ENCODE measurements at places on chromosomes 12 and 14.

- no peak for DNase-seq
These were observed 160.6 kb upstream of the SYT1 start for GRCh38 chr12:78703820-78704525.

DNA sequence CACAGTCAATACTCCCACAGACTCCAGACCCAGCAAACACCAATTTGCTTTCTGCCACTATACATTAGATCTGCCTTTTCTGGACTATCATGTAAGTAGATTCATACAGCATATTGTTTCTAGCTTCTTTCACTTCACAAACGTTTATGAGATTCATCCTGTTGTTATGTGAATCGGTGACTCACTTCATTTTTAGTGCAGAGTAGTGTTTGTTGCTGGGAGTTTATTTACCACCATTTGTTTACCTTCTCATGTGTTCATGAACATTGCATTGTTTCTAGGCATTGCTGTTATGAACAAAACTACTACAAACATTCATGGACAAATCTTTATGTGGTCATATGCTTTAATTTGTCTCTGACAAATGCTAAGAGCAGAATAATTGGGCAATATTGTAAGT, 807.8 kb upstream of the TMEM132C start:
- no peak for DNase-seq

GRCh38 chr14:87155856-87156488, 837.0 kb downstream of the GALC start:
- DNase-seq, result no peak

DNA sequence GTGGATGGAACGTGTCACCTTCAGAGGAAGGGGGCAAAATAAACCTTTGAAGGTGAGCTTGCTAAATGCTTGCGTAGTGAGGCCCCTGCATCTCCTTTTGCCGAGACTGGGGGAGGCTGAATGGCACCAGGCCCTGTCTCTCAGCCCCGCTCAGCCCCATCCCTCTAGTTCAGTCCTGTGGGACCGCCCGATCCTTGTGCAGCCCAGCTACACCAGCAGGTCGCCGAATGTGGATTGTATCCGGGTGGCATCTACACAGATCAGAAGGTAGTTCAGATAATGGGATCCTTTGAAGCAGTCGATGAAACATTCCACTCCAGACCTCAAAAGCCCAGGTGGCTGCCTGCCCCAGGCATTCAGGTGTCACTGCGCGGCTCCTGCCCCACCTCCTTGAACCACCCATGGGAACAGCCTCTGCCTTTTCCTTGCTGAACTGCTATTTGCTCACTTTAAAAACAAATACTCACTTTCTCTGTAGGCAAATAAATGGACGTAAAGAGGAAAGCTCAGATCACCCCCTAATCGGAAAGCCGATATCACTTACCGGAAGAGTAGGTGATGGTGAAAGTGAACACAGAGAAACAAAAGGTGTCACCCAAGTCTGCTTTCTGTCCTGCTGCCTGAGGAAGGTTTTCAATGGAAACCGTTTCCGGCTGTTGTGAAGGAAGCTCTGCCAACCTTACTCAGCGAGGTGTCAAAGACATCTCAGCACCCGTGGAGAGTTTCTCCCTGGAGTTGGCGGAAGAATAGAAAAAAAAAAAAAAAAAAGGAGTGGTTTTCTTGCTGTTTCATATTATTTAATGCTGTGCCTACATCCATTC, 100.3 kb upstream of the NCOR2 start:
- no peak for DNase-seq

DNA sequence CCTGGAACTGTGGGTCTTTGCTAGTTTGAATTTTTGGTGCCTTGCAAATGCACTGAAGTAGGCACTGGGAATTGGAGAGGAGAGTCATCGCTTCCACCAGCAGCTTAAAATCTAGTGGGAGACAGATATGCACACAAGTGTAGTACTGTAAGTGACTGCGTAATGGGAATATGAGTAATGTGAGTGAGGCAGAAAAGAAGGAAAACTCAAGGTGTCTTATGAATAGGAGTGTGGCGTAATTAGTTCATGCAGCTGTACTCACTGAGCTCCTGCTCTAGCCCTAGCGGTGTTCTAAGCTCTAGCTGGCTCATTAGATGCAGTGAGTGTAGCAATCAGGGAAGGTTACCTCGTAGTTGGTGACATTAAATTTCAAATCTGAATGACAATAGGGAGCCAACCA, 2.8 kb downstream of the TCP11L2 start:
- DNase-seq, result no peak

GRCh38 chr14:101291390-101291789, 269.9 kb upstream of the DIO3 start:
- DNase-seq, result no peak

DNA sequence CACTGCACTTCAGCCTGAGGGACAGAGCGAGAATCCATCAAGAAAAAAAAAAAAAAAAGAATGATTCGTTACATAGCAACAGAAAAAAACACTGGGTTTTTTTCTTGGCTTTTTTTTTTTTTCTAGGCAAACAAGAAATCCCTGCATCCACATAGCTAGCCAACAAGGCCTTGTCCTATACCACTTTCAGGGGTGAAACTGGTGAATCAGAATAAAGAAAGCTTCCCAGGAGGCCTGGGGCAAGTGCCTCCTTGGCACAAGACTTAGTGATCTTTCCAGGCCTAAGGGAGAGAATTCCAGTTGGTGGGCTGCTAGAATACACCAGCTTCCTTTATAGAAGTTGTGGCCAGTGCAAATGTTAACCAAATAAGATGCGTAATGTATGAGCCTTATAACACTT, 90.0 kb downstream of the VCPKMT start:
- no peak for DNase-seq

DNA sequence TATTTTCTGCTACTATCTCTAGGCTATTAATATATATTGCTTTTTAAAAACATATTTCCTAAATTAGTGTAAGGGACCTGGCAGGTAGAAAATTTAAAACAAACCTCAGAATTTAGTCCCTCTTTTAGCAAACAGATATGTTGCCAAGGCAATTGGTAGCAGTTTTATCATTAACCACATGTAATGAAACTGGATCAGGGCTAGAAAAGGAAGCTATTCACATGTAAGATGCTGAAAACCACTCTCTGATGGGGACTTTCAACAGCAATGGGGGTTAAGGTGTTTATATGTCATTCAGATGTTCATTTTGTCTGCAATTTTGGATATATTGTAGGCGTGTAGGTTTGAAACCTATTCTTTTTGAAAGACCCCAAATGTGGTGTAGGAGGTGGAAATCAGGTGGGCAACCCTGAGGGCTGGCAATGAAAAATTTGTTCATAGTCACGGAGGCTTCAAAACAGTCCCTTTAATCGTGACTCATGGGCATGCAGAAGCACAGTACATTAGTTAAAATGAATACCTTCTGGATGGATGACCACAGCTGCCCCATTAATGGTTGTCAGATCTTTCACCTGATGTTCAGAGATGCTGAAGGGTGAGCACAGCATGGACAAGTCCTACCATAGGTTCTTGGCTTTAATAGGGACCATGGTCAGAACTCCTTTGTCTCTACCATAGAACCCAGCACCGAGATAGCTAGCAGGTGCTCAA, 5.9 kb upstream of the PKP2 start:
- DNase-seq, result no peak

DNA sequence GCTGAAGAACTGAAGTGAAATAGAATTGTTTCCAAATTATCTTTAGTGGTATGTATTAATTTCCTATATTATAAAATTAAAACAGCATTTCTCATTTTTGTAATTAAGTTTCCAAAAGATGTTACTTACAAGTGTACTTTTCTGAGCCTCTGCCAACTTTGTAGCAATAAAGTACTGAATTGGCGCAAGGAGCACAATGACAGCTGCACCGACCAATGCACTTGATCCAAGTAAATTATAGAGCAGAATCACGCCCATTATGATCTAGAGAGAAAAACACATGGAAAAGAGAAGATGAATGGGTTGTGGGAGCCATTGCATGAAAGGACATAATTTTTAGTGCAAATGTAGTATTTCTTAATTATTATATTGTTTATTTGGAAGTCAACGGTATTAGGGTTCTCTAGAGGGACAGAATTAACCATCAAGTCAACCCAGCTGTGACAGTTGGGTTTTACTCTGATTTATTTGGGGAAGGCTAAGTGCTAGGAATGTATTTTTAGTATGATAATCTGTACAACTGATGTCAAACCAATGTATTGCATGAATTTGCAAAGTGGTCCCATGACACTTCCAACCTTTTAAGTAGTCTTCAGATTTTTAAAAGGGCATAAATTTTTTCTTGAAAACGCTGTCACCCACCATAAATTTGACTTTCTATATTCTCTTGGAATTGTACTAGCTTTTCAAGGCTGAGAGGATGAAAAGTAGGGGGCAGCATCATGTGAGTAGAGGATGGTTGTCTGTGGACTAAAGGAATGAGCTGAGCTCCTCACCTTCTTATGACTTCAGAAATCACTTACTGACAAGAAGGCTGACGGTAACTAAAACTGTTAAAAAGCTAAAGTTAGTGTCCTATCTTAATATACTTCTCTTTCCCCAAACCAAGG, 33.0 kb downstream of the ABCC9 start:
- no peak for DNase-seq

GRCh38 chr12:82474798-82475184, 116.5 kb downstream of the METTL25 start:
- DNase-seq, result no peak

DNA sequence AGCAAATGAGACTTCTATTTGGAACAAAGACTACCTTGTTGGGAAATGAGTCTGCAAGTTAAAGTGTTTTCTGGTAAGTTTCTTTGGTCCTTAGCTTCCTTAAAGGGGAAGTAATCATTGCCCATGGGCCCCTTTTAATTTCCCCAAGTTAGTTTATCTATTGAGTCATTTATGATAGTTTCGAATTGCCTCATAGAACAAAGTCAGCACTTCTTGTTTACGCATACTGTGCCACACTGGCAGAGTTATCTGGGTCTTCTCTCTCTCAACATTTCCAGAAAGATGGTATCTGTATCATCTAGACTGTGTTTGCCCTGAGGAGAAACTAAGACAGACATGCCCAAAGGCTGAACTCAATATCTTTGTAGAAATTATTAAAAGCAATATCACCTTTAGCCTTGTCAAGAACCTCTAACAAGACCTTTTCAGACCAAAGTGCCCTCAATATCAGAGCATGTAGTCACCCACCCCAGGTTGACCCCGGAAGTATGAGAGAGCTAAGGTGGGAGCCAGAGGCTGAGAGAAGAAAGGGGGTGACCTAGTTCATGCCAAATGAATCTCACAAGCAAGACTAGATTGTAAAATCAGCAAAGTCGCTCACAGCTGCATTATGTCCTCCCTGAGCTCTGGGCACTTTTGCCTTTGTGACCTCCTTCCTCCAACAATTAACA, 40.0 kb downstream of the GPR65 start:
- no peak for DNase-seq

DNA sequence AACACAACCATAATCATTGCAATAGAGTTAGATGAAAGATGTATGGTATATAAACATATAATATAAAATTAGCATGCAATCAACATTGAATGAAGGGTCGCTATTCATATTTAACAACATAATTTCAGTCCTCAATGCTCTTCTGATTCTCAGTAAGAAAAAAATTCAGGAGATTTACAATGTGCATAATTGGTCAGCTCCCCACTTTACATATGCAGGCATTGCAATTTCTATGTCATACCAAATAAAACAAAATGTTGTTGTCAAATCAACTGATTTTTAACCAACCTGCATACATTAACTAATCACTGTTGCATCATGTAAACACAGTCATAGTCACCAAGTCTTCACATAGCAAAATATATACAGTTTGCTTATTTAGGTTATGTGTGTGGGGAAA, 5.2 kb upstream of the SLCO1A2 start:
- DNase-seq, result no peak

DNA sequence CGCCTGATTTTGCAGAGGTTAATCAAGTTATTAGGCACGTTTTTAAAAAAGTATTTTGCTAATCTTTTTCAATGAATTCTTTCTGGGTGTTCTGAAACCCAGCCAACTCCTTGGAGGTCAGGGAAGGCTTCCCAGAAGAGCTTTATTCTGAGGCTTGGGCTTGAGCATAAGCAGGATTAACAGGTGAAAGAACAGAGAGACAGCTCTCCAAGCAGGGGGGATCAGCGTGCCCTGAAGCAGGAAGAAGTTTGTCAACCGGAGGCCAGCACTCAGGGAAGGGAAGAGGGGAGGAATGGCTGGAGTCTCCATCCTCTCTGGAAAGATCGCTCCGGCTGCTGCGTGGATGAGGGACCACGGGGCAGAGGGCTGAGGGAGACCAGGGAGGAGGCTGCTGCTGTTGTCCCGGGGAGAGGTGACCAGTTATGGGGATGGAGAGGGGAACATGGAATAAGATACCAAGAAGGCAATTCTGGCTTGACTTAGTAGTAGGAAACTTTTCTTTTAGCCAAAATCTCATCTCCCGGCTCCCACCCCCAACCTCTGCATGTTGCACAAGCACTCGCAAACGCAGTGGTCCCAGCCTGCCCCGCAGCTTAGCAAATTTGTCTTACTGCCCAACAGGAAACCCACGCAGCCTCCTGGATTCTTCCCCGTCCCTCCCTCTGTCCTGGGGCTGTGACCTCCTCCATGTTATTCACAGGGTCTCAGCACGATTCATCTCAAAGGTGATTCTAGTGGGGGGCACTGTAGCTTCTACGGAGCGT, 1.1 kb upstream of the SSH1 start:
- DNase-seq, result no peak

DNA sequence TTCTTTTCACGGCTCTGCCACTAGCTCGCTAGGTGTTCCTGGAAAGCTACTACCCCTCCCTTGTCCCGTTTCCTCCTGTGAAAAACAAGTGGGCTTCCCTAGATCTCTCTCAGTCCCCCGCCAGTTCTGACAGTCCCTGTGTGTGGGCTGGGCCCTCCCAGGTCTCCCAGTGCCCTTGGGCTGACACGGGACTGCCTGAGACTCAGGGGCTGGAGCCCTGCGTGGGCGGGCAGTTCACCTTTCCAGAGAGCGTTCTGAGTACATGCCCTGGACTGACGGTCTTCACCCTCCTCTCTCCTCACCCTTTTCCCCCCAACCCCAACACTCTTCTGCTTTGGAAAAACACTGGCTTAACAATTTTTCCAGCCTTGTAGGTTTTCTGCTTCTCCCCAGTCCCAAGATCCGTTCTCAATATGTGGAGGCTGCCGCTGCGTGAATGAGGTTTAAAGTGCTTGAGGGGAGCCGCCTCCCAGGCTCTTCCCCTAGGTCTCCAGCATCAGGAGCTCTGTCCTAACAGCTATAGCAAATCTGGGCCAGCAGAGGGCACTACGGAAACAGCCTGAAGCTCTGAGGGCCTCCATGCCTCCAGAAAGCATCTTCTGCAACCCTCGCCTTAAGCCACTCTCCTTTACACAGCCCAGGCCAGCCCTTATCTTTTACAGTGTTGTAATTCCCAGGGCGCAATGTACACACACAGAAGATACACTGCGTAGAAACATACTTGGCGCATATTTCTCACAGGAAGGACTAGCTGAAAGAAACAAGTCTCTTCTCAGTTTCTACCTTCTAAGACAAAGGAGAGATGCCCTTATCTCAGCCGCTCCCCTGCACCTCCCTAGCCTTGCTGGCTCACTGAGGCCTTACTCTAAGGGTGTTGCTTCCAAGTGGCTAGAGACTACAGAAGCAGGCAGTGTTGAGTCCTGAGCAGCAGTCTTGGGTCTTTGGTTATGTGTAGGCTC, 10.4 kb upstream of the DCD start:
- peak; percentile 70 for DNase-seq

DNA sequence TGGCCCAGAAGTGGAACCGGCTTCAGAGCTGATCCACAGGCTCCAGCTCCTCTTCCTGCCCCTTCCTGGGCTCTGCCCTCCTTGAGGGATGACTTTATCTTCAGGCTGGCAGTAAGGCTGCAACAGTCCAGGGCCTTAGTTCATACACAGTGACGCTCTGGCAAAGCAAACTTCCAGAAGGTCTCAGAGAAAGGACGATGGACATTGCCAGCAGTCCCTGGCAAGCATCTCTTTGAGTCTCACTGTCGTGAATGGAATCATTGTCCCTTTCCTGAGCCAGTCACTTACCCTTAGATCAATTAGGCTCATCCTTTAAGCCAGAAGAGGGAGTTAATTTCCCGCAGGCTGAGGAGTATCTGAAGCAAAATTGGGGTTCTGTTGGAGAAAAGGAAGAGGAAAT, 8.6 kb downstream of the AK7 start:
- no peak for DNase-seq
